ENCODE measurements at places on chromosomes 1 and 21. TPM values are rescaled to one million over a fixed set of nuclear protein-coding genes. Genes with fewer than 3 reads are reported as not detected.
A peak's percentile ranks its signal among the peaks of the same experiment; 100 is the strongest.

- DNase-seq = no peak
Observed at GRCh38 chr1:161083748-161084596, 5.4 kb downstream of the NECTIN4 start.

- no peak for DNase-seq
Observed at GRCh38 chr1:20487236-20487590, 1.2 kb upstream of the CAMK2N1 start.

DNA sequence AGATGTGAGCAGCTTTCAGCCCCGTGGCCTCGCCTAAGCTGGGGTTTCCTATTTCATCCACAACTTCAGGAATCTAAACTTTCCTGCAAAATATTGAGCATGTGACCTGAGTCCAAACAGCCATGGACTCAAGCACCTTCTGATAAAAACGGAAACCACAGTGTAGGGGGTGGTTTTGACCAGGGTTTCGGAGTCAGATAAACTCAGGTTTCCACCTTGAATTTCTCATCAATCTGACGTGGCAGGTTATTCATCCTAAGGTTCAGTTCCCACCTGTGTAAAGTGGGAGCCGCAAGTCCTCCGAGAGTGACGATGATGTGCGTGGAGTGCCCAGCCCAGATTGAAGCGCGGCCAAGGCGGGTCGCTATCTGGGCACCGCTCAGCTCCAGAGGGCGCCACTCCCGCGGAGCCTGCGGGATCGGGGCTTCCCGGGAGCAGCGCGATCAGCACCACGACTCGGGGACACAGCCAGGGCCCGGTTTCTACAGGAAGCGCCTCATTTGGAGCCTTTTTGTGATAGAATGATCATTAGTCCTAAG lies 871 bp upstream of the ETS2 start:
- DNase-seq = no peak

DNA sequence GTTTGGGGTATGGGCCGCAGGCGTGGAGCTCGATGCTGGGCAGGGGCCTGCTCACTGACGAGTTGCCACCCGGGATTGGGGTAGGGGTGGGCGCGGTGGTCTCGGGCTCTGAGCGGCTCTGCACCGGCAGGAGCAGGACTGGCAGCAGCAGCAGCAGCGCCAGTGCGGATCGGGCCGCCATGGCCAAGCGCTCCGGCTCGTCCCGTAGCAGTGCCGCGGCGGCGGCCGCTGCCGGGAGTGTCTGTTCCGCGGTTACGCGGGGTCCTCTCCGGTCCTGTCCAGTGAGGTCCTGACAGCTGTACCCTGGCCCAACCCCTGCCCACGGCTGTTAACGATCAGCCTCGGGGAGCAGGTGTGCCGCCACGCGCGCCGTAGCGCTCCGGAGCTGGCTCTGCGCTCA lies 26.5 kb downstream of the ADARB1 start:
- no peak for DNase-seq

- no peak for DNase-seq
Observed at GRCh38 chr1:38190983-38191382, 144.4 kb upstream of the POU3F1 start.

DNA sequence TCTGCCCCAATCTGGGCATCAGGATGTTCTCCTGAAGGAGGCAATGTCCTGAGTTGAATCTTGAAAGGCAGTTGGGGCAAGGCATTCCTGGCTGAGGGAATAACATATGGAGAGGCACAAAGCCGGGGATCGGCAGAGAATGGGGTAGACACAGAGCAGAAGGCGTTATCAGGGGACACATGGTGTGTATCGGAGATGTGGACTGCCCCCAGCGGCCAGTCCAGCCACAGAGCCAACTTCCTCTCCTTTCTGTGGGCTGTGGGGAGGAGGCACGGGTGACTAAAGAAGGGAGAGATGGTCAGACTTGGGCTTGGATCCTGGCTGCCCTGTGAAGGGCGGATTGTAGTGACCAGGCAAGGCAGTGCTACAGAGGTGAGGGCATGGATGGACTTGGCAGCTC lies 32.1 kb downstream of the FOXD2 start:
- no peak for DNase-seq

DNA sequence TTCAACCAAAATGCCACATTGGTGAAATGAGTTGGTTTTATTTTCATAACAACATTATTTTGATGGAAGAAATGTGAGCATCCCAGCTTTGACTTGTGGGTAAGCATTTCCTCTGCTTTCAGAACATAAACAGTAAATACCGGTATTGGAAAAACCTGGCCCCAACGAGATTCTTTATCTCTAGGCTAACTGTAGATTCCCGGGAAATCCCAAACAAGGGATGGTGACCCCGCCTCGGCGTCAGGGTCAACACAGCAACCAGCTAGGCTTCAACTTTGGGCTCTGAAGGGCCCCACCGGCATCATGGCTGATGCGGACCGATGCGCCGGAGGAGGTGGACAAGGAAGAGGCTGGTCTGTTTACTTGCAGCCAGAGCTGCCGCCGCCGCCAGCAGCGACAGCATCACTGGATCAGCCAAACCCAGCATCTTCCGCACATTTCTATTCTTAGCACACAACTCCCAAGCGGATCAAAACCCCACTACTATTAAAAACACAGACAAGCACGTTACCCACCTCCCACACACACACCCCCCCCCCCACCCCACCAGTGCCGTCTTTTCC lies 1.1 kb downstream of the AKT3 start:
- DNase-seq = peak; percentile 40

DNA sequence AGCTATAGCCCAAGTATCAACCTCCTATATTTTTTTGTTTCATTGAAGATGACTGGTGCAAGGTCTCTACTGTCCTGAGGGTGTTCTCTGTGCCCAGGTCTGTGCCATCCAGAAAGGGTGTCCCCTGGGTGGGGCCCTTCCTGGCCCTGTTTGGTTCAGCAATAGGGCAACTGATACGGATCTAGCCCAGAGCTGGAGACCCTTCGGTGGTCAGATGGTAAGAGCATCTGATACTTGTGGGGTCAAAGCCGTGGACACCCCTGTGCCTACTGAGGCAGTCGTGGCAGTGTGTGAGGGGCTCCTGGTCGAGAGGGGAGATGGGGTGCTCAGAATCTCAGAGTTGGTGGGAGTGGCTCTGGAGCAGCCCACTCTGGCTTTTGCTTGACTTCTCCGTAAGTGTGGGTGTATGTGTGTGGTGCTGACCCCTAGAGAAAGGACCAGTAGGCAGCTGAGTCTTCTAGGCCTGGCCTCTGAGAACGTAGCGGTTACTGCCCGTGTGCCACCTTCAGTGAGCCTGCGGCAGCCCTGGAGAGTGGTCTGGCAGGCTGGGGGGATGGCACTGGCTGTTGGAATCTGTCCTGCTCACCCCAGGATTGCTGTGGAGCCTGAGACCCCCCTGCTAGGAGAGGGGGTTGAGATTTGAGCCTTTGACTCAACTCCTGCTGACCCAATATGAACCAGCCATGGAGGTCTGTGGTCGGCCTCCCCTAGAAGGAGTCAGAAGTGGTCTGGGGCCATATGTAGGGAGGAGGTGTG lies 2.7 kb downstream of the AMPD2 start:
- no peak for DNase-seq

DNA sequence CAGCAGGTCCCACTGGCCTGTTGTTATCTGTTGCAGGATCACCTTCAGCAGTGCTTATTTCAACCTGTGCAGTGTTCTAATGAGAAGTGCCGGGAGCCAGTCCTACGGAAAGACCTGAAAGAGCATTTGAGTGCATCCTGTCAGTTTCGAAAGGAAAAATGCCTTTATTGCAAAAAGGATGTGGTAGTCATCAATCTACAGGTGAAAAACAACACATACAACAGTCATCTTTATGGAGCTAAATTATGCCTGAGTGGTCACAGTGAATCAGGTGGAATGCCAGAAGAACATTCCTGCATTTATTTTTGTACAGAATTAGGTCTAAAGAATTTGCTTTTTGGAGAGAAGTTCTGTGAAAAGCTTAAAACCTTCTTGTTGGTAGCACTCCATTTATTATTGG lies 33.2 kb downstream of the TRAF5 start:
- DNase-seq = no peak

- no peak for DNase-seq
Observed at GRCh38 chr1:55821234-55821633, 606.1 kb upstream of the USP24 start.

Gene HSPB7
- not detected for polyA plus RNA-seq

Gene PGLYRP3
- polyA plus RNA-seq = not detected

Gene OPTC
- not detected for polyA plus RNA-seq

Gene CASZ1
- 1.1 TPM for polyA plus RNA-seq

Gene PRR9
- polyA plus RNA-seq = not detected

Measured in A549 (cell line).